Renal cortex interstitium (tissue), 15 donors: ENCODE measurements at places on chromosomes 5 and 9. TPM values are rescaled to one million over a fixed set of nuclear protein-coding genes. Genes with fewer than 3 reads are reported as not detected.

- DNase-seq: no peak
Measured at GRCh38 chr9:121640491-121641223, 10.8 kb upstream of the DAB2IP start.

GRCh38 chr5:147259837-147260236, 25.0 kb downstream of the STK32A start:
- no peak for DNase-seq

DNA sequence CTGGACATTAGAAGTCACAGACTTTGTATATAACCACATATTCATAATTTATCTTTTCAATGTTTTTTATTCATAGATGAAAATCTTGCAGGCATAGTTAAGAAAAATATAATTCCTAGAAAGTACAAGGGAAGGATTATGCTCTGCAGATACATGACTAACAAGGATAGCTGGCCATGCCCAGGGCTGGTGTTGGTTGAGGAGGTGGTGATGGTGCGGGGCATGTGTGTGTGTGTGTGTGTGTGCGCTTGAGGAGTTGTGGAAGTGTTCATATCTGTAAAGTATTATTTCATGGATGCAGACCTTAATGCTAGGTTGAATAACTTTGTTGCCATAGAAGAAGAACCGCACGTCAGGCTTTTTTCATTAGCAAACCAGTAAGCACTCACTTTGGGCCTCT, 1.3 kb downstream of the S1PR3 start:
- no peak for DNase-seq

- DNase-seq: no peak
Measured at GRCh38 chr9:95383185-95383676, 65.7 kb upstream of the FANCC start.

DNA sequence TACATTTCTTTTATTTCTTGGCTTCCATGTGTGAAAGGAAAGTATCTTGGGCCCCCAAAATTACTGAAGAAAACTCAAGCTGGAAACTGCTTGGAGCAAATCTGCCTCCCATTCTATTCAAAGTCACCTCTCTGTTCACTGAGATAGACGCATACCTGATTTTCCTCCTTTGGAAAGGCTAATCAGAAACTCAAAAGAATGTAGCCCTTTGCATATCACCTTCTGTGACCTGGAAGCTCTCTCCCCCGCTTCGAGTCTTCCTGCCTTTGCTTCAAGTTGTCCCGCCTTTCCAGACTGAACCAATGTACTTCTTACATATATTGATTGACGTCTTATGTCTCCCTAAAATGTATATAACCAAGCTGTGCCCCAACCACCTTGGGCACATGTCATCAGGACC, 5.0 kb upstream of the RXFP3 start:
- no peak for DNase-seq

DNA sequence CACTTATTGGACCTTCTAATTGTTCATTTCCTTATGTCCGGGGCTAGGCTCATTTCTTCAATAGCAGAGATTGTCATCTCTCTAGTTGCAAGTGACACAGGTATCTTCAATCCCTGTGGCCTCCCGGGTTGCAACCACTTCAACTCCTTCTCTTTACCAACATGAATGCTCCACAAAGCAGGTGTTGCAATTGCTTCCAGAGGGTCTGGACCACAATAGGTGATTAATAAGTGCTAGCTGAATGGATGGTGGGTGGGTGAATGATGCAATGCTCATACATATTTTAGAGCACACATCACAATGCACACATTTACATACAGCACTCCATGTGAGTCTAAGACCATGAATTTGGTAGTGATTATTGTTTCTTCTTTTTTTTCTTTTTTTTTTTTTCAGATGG, 2.6 kb downstream of the CEMIP2 start:
- DNase-seq: no peak

PIP5KL1 gene
- 1.5 TPM for polyA plus RNA-seq
